ENCODE measurements at places on chromosomes 12 and 14.

- no peak for DNase-seq
Observed at GRCh38 chr12:29582677-29583272, 85.3 kb upstream of the OVCH1 start.

DNA sequence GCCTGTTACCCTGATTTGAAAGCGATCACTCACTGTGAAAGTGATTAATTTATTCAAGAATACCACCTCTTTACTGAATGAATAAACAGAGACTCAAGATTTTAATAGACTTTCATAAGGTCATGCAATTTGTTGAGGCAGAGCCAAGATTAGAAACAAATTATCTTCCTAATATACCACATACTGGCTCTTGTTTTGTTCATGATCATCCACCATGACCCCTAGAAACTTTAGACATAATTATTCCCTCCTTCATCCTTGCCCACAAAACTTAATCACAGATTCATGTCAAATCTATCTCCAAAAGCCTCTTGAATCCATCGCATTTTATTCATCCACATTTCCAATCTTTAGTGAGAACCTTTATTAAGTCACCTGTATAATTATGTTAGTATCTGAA lies 152.3 kb downstream of the ATXN7L3B start:
- DNase-seq = no peak

GRCh38 chr14:87908550-87908949 lies 84.4 kb downstream of the GALC start:
- DNase-seq = no peak

GRCh38 chr14:24629521-24629920 lies 4.5 kb downstream of the GZMB start:
- no peak for DNase-seq

DNA sequence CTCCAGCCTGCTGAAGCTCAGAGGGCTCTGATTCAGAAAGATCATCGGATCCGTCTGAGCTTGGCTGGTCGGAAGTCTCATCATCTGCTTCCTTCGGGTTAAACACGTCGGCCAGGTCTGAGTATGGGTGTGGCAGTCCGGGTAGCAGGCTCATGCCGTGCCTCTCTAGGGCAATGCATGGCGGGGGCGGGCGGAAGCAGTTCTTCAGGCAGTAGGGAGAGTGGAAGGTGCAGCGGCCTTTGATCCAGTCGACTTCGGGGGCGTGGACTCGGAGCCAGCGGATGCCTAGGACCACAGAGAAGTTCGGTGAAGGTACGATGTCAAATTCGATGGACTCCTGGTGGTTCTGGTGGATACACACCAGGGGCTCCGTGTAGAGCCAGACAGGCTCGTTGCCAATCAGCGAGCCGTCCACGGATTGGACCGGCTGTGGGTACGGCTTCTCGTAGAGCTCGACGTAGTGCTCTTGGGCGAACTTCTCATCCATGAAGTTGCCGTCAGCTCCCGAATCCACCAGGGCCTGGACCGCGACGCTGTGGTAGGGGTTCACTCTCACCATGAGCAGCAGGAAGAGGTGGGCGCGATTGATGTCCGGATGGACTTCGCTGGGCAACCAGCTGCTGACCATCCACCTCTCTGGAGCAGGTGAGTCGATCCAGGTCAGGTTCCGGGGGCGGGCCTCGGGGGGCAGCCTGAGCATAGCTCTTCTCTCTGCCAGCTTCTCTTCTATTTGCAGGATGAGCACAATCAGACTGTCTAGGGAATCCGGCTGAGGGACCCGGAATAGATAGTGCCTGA lies 20.3 kb downstream of the RTL1 start:
- no peak for DNase-seq

GRCh38 chr14:75399843-75400775 lies 27.7 kb upstream of the JDP2 start:
- DNase-seq = peak; percentile 9

DNA sequence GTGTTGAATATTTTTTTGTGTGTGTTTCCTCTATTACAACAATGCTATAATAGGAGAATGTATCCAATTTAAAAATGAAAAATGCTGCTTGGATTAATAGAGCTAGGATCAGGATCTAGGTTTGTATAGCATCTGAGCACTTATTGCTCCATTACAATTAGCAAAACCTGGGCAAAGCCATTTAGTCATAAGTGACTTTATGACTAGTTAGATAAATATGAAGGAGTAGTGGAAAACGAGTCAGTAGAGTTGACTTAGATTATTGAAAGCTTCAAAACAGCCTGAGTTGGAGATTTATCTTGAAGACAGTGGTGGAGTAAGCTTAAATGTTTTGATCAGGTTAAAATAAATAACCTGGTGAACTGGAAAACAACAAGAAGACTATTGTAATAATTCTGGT lies 2.8 kb downstream of the MED21 start:
- no peak for DNase-seq

DNA sequence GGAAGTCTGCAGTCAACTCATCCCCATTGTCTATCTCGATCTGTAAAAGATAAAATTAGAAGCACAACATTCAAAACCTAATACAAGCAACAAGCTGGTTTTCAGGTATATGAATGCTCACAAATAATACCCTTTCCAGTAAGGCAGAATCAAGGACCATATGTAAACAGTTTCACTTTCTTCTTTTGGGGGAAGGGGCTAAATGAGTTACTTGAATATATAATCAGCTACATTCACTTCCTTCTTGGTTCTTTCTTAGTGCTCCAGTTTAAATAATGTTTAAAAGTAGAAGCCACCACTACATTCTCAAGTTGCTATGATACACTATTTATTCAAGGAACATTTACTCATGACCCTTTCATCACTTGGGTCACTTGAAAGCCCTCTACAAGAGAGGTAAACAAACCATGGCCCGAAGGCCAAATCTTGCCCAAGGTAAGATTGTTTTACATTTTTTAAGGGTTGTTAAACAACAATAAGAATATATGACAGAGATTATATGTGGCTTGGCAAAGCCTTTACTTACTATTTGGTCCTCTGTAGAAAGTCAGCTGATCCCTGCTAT lies 10.3 kb downstream of the TWF1 start:
- DNase-seq = no peak

DNA sequence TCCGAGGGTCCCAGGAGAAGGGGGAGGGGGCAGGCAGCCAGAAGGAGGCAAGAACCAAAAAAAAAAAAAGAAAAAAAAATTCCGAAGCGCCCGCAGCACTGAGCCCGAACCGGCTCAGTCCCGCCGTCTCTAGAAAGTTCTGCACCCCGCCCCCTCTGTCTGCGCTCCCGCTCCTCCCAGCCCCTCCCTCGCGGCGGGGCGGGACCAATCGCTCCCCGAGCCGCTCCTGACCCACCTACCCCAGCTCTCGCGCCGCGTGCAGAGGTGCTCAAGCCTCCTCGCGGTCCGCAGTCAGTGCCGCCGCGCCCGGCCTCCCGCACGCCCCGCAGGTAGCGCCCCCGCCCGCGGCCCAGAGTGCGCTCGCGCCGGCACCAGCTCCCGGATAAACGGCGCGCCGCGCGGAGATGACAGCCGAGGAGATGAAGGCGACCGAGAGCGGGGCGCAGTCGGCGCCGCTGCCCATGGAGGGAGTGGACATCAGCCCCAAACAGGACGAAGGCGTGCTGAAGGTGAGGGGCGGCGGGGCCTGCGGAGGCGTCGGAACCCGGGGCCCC lies at the start of gene FKBP4:
TSS of gene FKBP4 (plus strand) at position 235 of the 554 bp plus-strand sequence. CDS start at position 405, 170 bp downstream.
- DNase-seq = peak; percentile 84

DNA sequence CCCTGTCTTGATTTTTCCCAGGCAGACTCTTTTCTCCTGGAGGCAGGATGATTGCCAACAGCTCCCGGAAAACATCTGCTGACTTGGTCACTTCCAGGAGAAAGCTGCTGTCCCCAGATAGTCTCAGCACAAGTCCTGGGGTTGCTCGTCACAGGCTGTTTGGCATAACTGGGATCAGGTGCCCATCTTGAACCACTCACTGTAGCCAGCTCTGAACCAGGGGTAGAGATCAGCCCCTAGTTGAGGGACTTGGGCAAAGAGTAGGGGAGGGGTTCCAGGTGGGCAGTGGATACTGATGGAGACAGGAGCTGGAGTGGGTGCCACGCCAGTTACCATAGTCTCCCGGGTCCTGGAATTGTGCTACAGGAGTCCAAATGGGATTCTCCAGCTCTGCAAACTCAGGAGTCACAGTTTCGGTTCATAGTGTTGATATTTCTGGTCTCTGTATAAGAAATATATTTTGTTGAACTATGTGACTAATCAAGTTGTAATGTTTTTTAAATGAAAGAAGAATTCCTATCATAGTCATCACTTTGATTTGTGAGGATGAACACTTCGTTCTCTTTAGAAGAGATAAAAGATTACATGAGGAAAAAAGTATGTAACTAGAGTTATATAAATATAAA lies 1154.5 kb downstream of the AACS start:
- DNase-seq = no peak

DNA sequence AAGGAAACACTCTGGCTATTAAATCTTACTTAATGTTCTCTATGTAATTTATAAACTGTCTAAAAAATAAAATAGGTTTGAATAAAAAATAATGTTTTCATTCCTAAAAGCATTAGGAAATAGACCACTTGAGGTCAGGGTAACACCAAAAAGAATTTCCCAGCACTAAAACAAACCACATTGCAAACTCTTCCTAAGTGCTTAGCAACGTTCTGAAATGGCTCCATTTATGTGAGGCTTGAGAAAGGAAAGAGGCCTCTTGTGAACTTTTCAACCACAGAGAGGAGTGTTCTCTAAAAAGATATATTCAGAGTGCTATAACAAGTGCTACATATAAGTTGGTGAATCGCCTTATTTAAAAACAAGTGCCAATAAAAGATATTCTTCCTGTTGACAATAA lies 42.7 kb downstream of the ALX1 start:
- peak; percentile 6 for DNase-seq

DNA sequence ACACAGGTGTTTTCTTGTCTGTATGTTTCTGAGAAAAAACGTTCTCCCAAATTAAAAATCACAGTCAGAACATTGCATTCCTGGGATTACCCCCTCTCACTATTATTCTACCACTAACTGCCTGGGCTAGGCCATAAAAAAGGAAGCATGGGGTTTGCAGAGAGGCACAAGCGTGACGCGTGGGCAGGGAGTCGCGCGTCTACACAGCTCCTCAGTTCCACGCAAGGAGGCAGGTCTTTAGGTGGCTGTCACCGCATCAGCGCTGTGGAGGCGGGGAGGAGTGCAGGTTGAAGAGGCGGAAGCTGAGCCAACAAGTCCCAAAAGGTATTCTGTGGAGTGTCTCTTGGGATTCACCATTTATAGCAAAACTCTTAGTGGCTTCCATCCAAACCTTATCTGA lies 109.9 kb downstream of the RIMBP2 start:
- no peak for DNase-seq

DNA sequence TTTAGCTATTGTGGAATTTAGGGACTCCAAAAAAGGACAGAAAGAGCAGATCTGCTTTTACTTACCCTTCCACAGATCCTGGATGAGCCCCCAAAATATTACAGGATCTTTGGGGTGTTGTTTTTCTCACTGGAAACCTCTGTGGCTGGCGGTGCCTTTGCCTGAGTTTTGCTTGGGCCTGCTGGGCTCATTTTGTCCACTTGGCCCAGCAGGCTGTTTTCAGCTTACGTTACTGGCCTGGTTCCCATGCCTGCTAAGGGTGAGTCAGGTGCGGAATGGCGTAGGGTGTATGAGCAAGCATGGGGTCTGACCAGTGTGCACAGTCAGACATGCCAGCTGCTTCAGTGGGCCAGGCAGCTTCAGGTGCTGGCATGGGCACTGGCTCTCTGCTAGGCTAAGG lies 45.8 kb downstream of the HSD17B6 start:
- DNase-seq = no peak

DNA sequence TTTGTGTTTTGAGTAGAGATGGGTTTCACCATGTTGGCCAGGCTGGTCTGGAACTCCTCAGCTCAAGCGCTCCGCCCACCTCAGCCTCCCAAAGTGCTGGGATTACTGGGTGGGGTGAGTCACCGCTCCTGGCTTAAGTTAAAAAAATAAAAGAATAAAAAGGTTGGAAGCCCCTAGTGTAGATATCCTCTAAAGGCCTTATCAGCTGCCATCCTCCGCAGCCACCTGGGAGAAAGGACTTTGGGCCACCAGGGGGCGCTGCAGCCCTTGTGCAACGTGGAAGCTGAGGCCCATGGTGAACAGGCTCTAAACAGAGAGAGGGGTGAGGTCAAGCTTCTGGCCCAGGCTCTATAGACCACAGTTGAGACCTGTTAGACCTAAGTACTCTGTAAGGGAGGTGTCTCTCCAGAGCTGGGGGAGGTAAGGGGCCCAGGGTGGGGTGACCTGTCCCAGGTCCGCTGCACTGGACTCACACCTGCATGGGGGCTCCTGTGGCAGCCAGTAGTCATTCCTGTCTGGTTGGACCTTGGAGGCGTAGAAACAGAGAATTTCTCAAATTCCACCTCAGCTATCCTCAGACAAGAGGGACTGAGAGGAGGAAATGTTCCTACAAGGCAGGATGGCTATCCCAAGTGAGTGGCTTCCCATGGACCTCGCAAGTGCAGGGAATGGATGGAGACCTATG lies 14.0 kb upstream of the RACGAP1 start:
- DNase-seq = peak; percentile 74

DNA sequence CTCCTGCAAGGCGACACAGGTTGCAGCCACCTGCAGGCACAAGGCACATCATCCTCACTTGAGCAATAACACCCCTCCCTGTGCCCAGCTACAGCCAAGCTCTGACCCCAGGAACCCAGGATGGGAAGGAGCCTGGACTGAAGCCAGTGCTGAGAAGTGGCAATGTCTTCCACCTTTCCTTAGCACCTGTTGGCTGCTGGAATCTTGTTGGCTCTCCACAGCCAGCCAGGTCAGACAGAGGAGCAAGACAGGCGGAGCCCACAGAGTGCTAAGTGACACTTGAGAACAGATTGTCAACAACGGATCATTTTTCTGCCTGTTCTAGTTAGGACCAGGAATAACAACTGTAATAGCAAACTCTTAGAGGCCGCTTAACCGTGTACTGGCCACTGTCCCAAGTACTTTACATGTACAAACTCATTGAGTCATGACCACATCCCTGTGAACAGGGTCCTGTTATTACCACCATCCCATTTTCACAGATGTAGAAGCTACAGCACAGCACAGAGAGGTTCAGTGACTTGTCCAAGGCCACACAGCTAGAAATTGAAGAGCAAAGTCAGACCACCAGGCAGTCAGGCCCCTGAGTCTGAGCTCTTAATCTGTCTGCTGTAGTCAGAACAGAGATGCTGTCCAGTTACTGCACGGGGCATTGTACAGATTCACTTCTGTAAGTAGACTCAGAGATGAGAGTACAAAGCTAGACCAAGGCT lies 45.6 kb downstream of the RNFT2 start:
- no peak for DNase-seq
